Kidney capillary endothelial cell (primary cell): ENCODE measurements at places on chromosomes 3 and 15.

DNA sequence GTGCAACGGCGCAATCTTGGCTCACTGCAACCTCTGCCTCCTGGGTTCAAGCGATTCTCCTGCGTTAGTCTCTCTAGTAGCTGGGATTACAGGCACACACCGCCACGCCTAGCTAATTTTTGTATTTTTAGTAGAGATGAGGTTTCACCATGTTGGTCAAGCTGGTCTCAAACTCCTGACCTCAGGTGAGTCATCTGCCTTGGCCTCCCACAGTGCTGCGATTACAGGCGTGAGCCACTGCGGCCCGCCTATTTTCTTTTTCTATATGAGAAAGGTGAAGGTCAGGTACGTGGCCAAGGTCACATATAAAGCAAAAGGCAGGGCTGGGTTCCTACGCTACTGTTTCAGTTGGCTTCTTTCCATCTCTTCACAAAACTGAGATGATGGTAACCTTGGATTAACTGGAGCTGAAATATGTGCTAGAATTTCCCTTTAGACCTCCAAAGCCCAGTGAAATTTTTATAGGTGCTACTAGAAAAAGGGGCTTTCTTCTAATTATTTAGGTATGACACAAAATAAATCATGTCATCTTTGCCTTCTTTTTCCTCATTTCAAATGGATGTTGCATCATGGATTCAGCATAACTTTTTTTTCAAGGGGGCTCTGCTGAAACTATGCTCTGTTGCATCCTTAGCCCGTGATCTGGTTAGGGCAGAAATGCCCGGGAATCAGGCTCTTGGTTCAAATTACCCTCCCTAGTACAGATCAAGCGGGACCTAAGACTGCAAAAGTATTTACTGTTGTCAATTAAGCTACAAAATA is 68.5 kb downstream of the MYO1E start:
- DNase-seq: no peak

DNA sequence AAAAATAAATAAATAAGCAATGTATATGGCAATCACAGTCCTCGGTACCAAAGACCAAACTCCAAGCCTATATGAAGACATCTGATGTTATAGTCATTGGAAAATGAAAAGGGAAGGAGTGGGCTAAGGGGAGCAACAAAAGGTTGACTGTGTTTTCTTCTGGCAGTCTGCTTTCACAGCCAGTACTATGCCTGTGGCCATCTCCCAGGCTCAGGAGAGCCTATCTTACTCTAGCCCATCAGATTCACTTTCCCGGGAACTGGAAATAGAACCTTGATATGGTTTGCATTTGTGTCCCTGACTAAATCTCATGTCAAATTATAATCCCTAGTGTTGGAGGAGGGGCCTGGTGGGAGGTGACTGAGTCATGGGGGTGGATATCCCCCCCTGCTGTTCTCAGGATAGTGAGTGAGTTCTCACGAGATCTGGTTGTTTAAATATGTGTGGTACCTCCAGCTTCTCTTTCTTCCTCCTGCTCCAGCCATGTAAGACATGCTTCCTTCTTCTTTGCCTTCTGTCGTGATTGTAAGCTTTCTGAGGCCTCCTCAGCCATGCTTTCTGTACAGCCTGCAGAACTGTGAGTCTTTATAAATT is 105.3 kb downstream of the PLCH1 start:
- DNase-seq: no peak

DNA sequence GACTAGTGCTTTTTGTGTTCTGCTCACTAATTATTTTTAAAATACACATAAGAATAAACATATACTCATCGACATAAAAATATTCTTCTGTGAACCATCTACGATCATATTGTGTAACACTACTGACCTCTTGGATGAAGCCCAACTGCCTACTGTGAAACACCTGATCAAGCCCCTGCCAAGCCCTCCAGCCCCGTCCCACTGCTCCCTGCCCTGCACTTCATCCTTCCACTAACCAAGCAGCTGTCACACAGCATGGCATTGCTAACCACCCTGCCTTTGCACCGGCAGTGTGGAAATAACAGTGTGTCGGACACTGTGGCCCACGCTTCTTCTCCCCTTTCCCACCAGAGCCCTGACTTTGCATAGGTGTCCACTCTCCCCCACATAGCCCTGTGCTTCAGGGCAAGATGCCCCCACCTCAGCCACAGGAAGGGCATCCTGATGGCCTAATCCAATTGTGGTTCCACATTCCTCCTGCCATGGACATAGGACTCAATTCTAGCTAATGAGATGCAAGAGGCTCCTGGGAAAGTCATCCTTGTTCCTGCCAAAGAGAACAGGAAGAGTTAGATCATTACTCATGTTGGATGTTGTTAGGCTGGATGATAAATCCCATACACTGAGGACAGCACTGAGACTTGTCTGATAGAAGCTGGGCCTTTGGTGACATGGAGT is 35.0 kb upstream of the ARID3B start:
- DNase-seq: peak; percentile 46

DNA sequence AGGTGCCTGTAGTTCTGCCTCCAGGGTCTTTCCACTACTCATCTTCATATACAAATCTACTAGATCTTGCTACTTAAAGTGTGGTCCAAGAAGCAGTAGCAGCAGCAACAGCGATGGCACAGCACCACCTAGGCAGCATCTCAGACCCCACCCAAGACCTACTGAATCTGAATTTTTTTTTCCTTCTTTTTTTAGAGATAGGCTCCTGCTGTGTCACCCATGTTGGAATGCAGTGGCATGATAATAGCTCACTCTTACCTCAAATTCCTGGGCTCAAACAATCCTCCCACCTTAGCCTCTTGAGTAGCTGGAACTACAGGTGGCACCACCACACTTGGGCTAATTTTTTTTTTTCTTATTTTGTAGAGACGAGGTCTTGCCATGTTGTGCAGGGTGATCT is 346.7 kb upstream of the TGFBR2 start:
- no peak for DNase-seq

- no peak for DNase-seq
Measured at GRCh38 chr3:52769786-52770455, 819 bp downstream of the NEK4 start.

- no peak for DNase-seq
Measured at GRCh38 chr15:40533763-40534364, 31.0 kb downstream of the CCDC32 start.

GRCh38 chr15:80514071-80514780 is 110.0 kb downstream of the ARNT2 start:
- DNase-seq: no peak

DNA sequence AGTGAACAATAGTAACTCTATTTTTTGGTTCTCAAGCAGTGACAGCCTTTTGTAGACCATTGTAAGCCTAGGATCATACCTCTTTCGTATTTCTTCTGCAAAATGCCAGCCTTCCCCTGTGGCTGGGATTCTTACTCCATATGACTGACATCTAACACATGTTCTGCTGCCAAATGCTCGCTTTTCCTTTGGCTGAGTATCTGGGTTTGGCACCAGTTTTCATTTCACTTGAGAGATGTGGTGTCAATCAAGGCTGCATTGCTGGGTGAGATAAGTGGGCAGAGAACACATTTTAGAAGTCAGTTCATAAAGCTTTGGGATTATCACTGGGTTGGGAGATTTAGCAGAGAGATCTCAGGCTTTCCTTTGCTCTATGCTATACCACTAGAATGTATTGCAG is 514.7 kb upstream of the SGO1 start:
- DNase-seq: no peak

- DNase-seq: no peak
Measured at GRCh38 chr3:26622621-26623418, at the start of gene LRRC3B. Gene LRRC3B (plus strand): TSS chr3:26622772. CDS start chr3:26709673, 86,901 bp downstream.

- DNase-seq: no peak
Measured at GRCh38 chr3:74661672-74662071, 47.2 kb upstream of the CNTN3 start.

- no peak for DNase-seq
Measured at GRCh38 chr3:54514416-54514815, 392.1 kb downstream of the CACNA2D3 start.

DNA sequence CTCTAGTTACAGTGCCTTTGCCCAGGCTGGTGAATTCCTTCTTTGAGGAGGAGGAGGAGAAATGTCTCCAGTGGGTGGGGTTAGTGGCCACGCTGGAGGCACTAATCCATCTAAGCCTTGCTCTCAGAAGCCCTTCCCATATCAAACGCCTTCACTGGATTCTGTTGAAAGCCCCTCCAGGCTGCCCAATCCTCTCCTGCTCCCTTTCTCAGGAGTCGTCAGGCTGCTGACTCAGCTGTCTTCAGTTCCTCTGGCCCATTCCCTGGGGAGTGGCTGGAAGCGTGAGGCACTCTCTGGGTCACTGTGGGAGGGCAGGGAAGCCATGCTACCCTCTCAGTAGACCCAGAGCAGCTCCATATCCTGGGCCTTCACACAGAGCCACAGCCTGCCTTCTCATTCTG is 2.7 kb downstream of the AP2M1 start:
- peak; percentile 22 for DNase-seq

DNA sequence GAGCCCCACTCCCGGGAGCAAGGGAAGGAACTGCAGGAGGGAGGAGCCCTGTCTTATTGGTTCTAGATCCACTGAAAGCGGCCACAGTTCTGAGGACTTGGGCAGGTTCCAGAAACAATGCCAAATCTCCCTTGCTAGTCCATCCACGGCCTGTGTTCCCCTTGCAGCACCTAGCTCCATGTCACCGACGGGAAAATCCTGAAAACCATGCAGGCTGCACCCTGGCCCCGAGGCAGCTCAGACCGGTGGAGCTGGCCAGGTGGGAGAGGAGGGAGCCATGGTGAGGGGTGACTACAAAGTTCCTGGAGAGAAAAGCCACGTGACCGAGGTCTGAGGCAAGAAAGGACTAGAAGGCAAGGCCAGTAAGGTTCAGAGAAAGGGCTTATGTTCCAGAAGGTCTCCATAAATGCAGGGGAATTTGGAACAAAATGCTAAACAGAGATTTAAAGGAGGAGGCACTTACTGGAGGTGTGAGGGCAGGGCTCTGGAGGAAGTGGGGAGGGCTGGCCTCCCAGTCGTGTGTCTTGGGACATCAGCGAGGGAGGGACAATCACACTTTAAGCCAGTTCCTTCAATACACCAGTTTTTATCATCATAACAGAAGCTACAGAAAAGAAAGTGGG is 5.4 kb downstream of the MGLL start:
- no peak for DNase-seq

DNA sequence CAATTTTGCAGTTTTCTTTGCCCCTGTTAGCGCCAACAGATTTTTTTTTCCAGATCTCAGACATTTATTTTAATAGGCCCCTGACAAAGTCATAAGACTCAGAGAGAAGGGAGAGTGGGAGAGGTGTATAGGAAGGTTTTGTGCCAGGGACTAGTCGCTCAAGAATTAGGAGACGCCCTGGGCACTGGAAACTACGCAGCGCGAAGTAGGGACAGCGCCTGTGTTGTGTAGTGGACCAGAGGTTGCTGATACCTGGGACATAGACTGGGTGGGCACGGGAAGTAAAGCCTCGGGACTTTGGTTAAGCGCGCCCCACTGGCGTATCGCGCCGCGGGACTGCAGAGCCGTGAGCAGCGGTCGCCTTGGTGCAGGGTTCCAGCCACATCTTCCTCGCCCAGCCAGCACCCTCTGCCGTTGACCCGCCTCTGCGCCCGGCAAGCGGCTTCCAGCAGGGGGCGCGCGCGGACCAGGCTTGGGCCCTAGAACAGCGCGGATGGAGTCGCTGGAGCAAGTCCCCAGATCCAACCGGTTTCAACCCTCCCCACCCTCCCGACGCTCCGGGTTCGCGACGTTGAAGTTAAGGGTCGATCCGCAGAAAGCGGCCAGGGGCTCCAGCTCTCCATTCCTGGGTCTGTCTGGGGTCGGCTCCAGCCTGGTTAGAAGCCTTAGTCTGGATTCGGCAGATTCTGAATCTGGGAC is 3.0 kb upstream of the ISLR2 start:
- peak; percentile 85 for DNase-seq

GRCh38 chr15:64029633-64030032 is 16.7 kb downstream of the DAPK2 start:
- DNase-seq: no peak

DNA sequence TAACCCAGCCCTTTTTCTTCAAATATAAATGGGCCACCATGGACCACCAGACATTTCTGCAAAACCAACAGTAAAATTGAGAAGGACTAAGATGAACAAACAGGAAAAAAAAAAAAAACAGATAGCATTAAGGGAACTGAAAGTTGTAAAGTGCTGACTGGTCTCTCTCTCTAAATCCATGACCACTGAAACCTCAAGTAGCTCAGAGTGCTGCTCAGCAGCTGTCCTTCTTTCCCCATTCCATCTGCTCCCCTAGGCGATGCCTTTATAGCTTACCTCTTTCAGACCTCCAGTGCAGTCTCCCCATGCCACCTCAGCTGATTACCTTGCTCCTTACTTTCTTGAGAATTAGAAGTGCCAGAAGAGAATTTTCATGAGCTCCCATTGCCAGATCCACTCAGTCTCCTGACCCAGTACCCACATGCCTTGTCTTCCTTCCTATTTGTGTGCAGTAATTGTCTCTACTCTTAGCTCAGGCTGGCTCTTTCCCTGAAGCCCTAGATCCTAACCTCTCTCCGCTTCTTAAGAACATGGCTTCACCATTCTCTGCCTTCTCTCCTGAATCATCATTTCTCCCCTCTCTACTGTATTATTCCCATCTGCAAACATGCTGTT is 23.9 kb upstream of the XIRP1 start:
- no peak for DNase-seq

DNA sequence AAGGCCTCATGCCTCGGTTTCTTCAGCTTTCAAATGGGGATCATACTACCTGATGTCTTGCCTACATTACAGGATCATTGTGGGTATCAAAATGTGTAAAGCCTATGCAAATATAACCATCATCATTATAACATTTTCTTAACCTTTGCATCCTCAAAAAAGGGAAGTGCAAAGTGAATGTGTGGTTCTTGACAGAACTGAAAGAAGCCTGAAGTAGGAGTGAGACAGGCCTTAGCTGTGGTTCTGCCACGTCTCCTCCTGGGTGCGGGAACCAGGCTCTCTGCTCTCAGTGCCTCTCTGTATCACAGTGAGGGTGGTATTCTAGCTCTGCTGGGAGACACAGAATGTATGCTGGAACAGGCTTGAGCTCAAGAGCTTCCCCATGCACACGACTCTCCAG is 316.9 kb upstream of the ICE2 start:
- DNase-seq: no peak

GRCh38 chr15:71313806-71314205 is 198.5 kb downstream of the THSD4 start:
- DNase-seq: no peak

DNA sequence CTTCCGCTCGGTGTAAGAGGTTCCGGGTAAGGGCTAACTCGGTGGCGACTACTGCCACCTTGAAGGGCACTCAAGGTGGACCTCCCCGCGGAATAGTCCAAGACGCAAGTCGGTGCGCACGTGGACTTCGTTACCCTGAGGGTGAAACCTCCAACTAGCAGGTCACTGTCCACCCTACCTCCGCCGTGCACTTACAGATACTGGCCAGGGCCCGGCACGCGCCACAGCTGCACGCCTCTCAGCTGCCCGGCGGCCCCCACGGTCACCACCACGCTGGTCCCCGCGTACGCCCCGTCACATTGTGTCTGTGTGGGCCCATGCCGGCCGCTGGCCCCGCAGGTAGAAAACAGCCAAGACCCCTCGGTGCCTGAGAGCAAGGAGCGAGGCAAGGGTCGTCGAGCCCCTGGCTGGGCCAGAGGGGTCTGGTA is 1.1 kb downstream of the LTK start:
- DNase-seq: no peak

DNA sequence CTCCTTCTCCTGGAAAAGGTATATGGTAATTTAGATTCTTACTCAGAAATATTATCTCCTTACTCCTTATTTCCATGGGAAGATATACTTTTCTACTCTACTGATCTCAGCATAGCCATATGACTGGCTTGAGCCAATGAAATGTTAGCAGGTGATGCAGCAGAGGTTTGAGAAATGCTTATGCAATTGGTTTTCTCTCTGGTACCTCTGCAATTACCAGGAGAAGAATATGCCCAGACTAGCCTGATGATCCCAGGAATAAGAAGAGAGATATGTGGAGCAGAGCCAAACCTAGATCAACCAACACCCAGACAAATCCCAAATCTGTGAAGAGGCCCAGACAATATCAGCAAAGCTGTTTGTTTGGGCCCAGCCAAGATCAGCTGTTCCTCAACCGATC is 33.2 kb upstream of the CAPN7 start:
- DNase-seq: no peak
